Ovary (tissue), 10 donors: ENCODE measurements at places on chromosomes 6 and 20. TPM values are rescaled to one million over a fixed set of nuclear protein-coding genes. Genes with fewer than 3 reads are reported as not detected.

HLA-DRB5 gene
- total RNA-seq = 21.8 TPM

CD83 gene
- 3.4 TPM for total RNA-seq

MLIP gene
- total RNA-seq = 1.2 TPM

MYT1 gene
- 0.23 TPM for total RNA-seq

RIPPLY2 gene
- total RNA-seq = not detected

TMEM242 gene
- total RNA-seq = 9.5 TPM

TSPO2 gene
- not detected for total RNA-seq

HSPA12B gene
- total RNA-seq = 6.5 TPM

VGLL2 gene
- not detected for total RNA-seq

HSPA1L gene
- 3.9 TPM for total RNA-seq

PPIL1 gene
- 23.8 TPM for total RNA-seq

SCGN gene
- not detected for total RNA-seq

GRCh38 chr6:90005048-90005827 lies 111.0 kb downstream of the GJA10 start:
- no peak for DNase-seq
- H3K36me3 ChIP-seq = no peaks in the 10 kb centered on the region
- no peak overlapping the region for H3K27ac ChIP-seq
- no peak overlapping the region for H3K4me3 ChIP-seq
- no peaks in the 10 kb centered on the region for H3K4me1 ChIP-seq
- H3K27me3 ChIP-seq = no peaks in the 10 kb centered on the region

DNA sequence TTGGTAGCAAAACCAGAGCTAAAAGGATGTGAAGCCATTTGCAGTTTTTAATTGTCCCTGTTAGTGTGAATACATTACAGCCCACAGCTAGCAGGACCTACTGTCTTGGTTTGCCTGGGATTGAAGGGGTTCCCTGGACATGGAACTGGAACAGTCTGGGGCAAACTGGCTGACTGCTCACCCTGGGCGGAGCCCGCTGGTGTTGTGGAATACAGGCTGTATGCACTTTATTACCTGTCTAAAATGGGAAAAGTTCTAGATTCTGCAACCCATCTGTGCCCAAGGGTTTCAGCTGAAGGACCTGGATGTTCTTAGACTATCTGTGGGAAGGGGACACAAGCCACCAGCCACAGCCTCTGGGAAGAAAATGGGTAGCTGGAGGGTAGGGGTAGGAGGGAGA lies 12.2 kb upstream of the CDKN1A start:
- peaks cover 18% of the 10 kb centered on the region for H3K4me1 ChIP-seq
- no peaks in the 10 kb centered on the region for H3K36me3 ChIP-seq
- no peak for DNase-seq

- peaks cover 25% of the 10 kb centered on the region for H3K4me1 ChIP-seq
- H3K4me3 ChIP-seq = no peak overlapping the region
- no peaks in the 10 kb centered on the region for H3K36me3 ChIP-seq
- no peaks in the 10 kb centered on the region for H3K27me3 ChIP-seq
Observed at GRCh38 chr20:3760655-3761348, 6.8 kb downstream of the ADISSP start.

DNA sequence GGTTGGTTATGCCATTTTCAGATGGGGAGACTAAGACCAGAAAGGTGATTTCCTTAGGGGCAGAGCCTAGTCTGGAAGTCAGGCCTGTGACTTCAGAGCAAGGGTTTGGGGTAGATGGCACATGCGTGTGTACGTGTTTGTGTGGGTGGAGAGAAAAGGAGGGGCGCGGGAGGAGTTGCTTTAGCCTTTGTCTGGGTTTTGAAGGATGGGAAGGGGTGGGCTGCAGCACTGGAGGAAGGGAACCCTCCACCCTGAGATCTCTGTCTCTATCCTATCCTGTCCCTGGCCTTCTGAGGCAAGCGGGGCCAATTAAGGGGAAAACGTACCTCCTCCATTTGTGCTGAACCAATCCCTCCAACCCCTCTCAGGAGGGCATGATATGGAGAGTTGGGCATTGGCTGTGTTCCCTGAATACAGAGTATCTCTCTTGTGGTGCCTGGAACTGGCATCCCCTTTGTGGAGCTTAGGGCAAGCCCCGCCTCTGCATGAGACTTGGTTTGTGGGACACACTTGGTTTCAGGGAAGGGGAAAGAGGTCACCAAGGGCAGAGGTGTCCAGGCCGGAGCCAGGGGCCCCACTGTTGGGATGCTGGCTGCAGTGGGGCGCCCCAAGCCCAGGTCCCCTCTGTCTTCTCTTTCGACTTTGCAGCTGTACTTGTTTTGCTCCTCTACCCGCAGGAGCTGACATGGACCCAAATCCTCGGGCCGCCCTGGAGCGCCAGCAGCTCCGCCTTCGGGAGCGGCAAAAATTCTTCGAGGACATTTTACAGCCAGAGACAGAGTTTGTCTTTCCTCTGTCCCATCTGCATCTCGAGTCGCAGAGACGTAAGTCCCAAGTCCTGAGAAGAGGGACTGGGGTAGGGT lies at the start of gene DBNDD2:
Gene DBNDD2, plus strand, starts transcription at position 507 of the 863 bp plus-strand sequence. Its CDS starts 179 bp downstream, at position 686.
- no peaks in the 10 kb centered on the region for H3K27me3 ChIP-seq
- H3K4me3 ChIP-seq = peak within 1 kb of the TSS; percentile 51
- DNase-seq = no peak

- H3K27ac ChIP-seq = no peak overlapping the region
- no peak overlapping the region for H3K4me3 ChIP-seq
- DNase-seq = no peak
- no peaks in the 10 kb centered on the region for H3K36me3 ChIP-seq
Observed at GRCh38 chr6:131652472-131652871, 15.4 kb downstream of the ENPP3 start.

- H3K27me3 ChIP-seq = no peaks in the 10 kb centered on the region
- H3K27ac ChIP-seq = peak overlapping the region; percentile 92
- peaks cover 7% of the 10 kb centered on the region for H3K4me1 ChIP-seq
- DNase-seq = no peak
- H3K36me3 ChIP-seq = no peaks in the 10 kb centered on the region
Observed at GRCh38 chr20:62793757-62794006, 2.6 kb upstream of the MRGBP start.

- no peaks in the 10 kb centered on the region for H3K4me1 ChIP-seq
- no peak overlapping the region for H3K4me3 ChIP-seq
- H3K36me3 ChIP-seq = no peaks in the 10 kb centered on the region
- DNase-seq = no peak
- H3K27ac ChIP-seq = no peak overlapping the region
Observed at GRCh38 chr6:135115834-135116233, 61.2 kb upstream of the HBS1L start.

- no peak for DNase-seq
- H3K27me3 ChIP-seq = no peaks in the 10 kb centered on the region
- no peaks in the 10 kb centered on the region for H3K36me3 ChIP-seq
- H3K4me1 ChIP-seq = no peaks in the 10 kb centered on the region
- H3K4me3 ChIP-seq = no peak overlapping the region
- no peak overlapping the region for H3K27ac ChIP-seq
Observed at GRCh38 chr20:1621316-1621715, 1.5 kb upstream of the SIRPB1 start.

GRCh38 chr6:71197780-71198179 lies 90.8 kb upstream of the OGFRL1 start:
- no peaks in the 10 kb centered on the region for H3K36me3 ChIP-seq
- no peak overlapping the region for H3K27ac ChIP-seq
- no peaks in the 10 kb centered on the region for H3K27me3 ChIP-seq
- no peak for DNase-seq
- H3K4me1 ChIP-seq = no peaks in the 10 kb centered on the region

DNA sequence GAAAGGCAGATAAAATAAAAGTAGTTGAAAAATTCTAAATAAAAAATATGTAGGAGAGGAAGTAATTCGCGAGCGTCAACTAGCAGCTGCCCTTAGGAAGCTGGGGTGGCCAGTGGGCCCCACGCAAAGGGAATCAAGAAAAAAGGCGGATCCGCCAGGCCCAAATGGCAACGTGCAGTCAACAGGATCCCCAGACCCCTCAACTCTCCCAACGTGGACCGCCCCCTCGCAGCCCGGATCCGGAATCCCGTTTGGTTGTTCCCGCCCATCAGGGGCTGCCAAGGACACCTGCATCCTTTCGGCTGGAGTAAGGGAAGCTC lies 296 bp downstream of the DZANK1 start:
- H3K36me3 ChIP-seq = no peaks in the 10 kb centered on the region
- peak overlapping the region; percentile 75 for H3K4me3 ChIP-seq
- peaks cover 3% of the 10 kb centered on the region for H3K4me1 ChIP-seq
- peak overlapping the region; percentile 84 for H3K27ac ChIP-seq
- DNase-seq = no peak
- H3K27me3 ChIP-seq = no peaks in the 10 kb centered on the region

- no peaks in the 10 kb centered on the region for H3K27me3 ChIP-seq
- H3K36me3 ChIP-seq = no peaks in the 10 kb centered on the region
- peaks cover 3% of the 10 kb centered on the region for H3K4me1 ChIP-seq
- H3K27ac ChIP-seq = no peak overlapping the region
- H3K4me3 ChIP-seq = no peak overlapping the region
- no peak for DNase-seq
Observed at GRCh38 chr6:158955255-158955654, 44.7 kb downstream of the RSPH3 start.

- DNase-seq = no peak
- no peak overlapping the region for H3K4me3 ChIP-seq
- no peaks in the 10 kb centered on the region for H3K4me1 ChIP-seq
- no peaks in the 10 kb centered on the region for H3K36me3 ChIP-seq
Observed at GRCh38 chr6:158926414-158926813, 73.6 kb downstream of the RSPH3 start.

DNA sequence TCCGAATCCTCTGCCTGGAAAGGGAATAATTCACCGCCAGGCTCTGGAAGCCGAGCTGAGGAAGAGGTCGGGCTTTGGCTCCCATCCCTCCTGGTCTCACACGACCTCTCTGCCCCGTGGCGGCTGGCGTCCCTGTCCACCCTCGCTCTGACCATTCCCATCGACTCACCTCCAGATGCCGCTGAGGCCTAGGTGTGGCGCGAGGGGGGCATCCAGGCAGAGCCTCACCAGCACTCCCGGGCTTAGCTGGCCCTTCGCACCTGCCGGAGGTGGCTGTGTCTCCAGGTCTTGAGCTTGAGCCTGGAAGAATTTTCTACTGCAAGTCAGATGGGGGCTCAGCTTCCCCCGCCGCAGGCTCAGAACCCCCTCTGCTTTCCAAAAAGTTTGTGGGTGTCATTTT lies 28.5 kb upstream of the SMOC2 start:
- H3K4me1 ChIP-seq = peaks cover 13% of the 10 kb centered on the region
- no peak overlapping the region for H3K27ac ChIP-seq
- no peak overlapping the region for H3K4me3 ChIP-seq
- DNase-seq = no peak

GRCh38 chr20:11110535-11110934 lies 436.7 kb upstream of the JAG1 start:
- no peak for DNase-seq
- H3K27ac ChIP-seq = no peak overlapping the region
- no peaks in the 10 kb centered on the region for H3K27me3 ChIP-seq
- no peaks in the 10 kb centered on the region for H3K36me3 ChIP-seq
- H3K4me3 ChIP-seq = no peak overlapping the region

GRCh38 chr20:2922957-2923356 lies 49.7 kb downstream of the PTPRA start:
- no peak for DNase-seq
- H3K27ac ChIP-seq = no peak overlapping the region
- no peaks in the 10 kb centered on the region for H3K4me1 ChIP-seq
- H3K27me3 ChIP-seq = no peaks in the 10 kb centered on the region
- H3K4me3 ChIP-seq = no peak overlapping the region
- H3K36me3 ChIP-seq = no peaks in the 10 kb centered on the region

- DNase-seq = no peak
- H3K36me3 ChIP-seq = no peaks in the 10 kb centered on the region
- H3K27me3 ChIP-seq = no peaks in the 10 kb centered on the region
- H3K4me3 ChIP-seq = no peak overlapping the region
Observed at GRCh38 chr20:18677126-18677525, 89.3 kb downstream of the DTD1 start.

GRCh38 chr20:43979576-43980105 lies 65.0 kb downstream of the TOX2 start:
- no peak overlapping the region for H3K27ac ChIP-seq
- H3K4me3 ChIP-seq = no peak overlapping the region
- no peaks in the 10 kb centered on the region for H3K4me1 ChIP-seq
- H3K36me3 ChIP-seq = no peaks in the 10 kb centered on the region

GRCh38 chr6:57294862-57295445 lies 22.5 kb upstream of the PRIM2 start:
- no peak overlapping the region for H3K27ac ChIP-seq
- H3K36me3 ChIP-seq = no peaks in the 10 kb centered on the region
- H3K4me1 ChIP-seq = peaks cover 2% of the 10 kb centered on the region
- H3K4me3 ChIP-seq = no peak overlapping the region
- DNase-seq = no peak

DNA sequence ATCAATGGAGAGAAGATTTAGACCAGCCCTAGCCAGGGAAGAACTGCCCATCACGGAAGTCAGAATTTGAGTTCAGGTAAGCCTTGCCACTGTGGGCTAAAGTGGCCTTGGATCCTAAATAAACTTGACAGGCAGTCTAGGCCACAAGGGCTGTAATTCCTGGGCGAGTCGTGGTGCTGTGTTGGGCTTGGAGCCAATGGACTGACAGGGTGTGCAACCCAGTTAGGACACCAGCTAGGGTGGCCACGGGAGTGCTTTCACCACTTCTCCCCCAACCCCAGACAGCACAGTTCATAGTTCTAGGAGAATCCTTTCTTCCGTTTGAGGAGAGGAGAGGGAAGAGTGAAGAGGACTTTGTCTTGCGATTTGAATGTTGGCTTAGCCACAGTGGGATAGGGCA lies 422.4 kb downstream of the DOK5 start:
- no peak overlapping the region for H3K27ac ChIP-seq
- H3K27me3 ChIP-seq = no peaks in the 10 kb centered on the region
- DNase-seq = no peak

DNA sequence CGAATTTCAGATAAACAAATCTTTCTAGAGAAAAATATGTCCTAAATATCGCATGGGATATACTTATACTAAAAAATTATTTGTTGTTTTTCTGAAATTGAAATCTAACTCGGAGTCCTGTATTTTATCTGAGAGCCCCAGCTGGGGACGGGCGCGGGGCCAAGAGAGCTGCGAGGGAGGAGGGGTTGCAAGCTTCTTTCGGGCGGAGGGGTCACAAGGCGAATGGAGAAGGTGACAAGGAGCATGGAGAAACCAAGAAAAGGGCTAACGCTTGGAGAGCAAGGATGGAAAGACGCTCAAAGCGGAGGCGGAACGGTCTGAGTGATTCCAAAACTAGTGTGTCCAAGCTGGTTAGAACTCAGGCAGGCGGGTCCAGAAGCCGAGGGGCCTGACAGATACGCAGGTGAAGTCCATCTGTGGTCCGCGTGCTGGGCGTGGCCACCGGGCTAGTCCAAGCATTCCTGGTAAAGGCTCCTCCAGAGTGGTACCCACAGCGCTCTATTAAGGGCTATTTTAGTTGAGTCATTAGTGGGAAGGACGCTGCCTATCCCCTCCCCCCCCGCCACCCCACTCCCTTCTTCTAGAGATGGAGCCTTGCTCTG lies 41.5 kb upstream of the ZNFX1 start:
- no peaks in the 10 kb centered on the region for H3K36me3 ChIP-seq
- H3K27ac ChIP-seq = no peak overlapping the region
- no peak for DNase-seq
- H3K4me3 ChIP-seq = no peak overlapping the region

- H3K27me3 ChIP-seq = no peaks in the 10 kb centered on the region
- H3K4me3 ChIP-seq = no peak overlapping the region
- H3K4me1 ChIP-seq = no peaks in the 10 kb centered on the region
- H3K27ac ChIP-seq = no peak overlapping the region
- H3K36me3 ChIP-seq = no peaks in the 10 kb centered on the region
Observed at GRCh38 chr20:53735536-53736050, 142.0 kb upstream of the ZNF217 start.

- no peak for DNase-seq
- no peaks in the 10 kb centered on the region for H3K4me1 ChIP-seq
- H3K36me3 ChIP-seq = no peaks in the 10 kb centered on the region
- no peak overlapping the region for H3K27ac ChIP-seq
Observed at GRCh38 chr6:73866305-73866704, 170.3 kb downstream of the CD109 start.
